PC-3 (cell line): ENCODE measurements at places on chromosomes 13 and 19. TPM values are rescaled to one million over a fixed set of nuclear protein-coding genes. Genes with fewer than 3 reads are reported as not detected.

PROZ gene
- total RNA-seq, result not detected in 2 replicates

- DNase-seq, result no peak
- peak overlapping the region; percentile 44; the same call in 1 of the 2 replicates for H3K4me3 ChIP-seq
- peaks cover 43% of the 10 kb centered on the region for H3K4me1 ChIP-seq
- H3K36me3 ChIP-seq, result 0 out of 2 replicates have a peak, but pooled peaks cover 6% of the 10 kb centered on the region
- peak overlapping the region; percentile 51 for H3K27ac ChIP-seq
- H3K27me3 ChIP-seq, result no peaks in the 10 kb centered on the region
Measured at GRCh38 chr13:106523576-106523975, 11.9 kb downstream of the EFNB2 start.

DNA sequence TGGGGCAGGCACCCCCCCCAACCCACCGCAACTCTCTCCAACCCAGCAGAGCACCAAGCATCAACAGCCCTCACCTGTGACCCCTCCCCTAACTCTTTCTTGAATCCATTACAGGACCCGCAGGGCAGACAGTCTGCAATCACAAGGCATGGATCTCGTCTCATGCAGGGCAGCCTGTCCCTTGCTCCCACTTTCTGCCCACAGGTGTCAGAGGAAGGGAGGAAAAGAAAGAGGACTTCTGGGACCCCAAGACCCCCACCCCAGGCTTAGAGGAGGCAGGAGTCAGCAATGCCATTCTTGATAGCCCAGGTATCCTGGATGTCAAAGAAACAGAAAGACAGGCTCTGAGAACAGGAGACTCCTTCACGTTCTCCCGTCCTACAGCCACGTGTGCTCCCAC is 47.4 kb upstream of the TUBGCP3 start:
- H3K36me3 ChIP-seq, result no peaks in the 10 kb centered on the region
- no peak for DNase-seq
- H3K4me3 ChIP-seq, result no peak overlapping the region
- H3K27ac ChIP-seq, result no peak overlapping the region

DNA sequence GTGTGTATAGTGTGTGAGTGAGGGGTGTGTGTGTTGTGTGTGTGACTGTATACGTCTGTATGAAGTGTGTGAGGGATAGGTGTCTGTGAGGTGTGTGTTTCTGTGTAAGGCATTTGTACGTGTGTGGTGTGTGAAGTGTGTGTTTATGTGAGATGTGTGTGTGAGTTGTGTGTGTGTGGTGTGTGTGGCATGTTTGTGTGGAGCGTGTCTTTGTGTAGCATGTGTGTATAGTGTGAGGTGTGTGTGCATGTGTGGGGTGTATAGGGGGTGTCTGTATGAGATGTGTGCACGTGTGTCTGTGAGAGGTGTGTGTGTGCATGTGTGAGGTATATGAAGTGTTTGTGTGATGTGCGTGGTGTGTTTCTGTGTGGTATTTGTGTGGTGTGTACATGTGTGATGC is 13.2 kb upstream of the TNFRSF19 start:
- H3K27me3 ChIP-seq, result no peaks in the 10 kb centered on the region
- no peak overlapping the region for H3K4me3 ChIP-seq
- H3K27ac ChIP-seq, result no peak overlapping the region
- H3K36me3 ChIP-seq, result no peaks in the 10 kb centered on the region

- H3K36me3 ChIP-seq, result no peaks in the 10 kb centered on the region
- peaks cover 7% of the 10 kb centered on the region; the same call in 1 of the 2 replicates for H3K4me1 ChIP-seq
- H3K4me3 ChIP-seq, result no peak overlapping the region
- H3K27me3 ChIP-seq, result no peaks in the 10 kb centered on the region
- H3K27ac ChIP-seq, result no peak overlapping the region
- DNase-seq, result no peak
Measured at GRCh38 chr13:29964181-29964845, 113.9 kb upstream of the UBL3 start.

SHKBP1 gene
- total RNA-seq, result 43.0 and 63.2 TPM in 2 replicates
